ENCODE measurements at places on chromosomes 11 and 22.

DNA sequence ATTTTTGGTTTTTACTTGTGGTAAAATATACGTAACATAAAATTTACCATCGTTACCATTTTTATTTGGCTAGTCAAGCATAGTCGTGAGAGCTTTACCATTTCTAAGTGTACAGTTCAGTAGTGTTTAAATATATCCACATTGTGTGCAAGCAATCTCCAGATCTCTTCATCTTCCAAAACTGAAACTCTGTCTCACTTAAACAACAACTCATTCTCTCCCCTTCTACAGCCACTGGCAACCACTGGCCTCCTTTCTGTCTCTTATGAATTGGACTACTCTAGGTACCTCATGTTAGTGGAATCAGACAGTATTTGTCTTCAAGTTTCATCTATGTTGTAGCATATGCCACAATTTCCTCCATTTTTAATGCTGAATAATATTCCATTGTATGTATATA, 37.4 kb downstream of the SMC1B start:
- no peak for DNase-seq

DNA sequence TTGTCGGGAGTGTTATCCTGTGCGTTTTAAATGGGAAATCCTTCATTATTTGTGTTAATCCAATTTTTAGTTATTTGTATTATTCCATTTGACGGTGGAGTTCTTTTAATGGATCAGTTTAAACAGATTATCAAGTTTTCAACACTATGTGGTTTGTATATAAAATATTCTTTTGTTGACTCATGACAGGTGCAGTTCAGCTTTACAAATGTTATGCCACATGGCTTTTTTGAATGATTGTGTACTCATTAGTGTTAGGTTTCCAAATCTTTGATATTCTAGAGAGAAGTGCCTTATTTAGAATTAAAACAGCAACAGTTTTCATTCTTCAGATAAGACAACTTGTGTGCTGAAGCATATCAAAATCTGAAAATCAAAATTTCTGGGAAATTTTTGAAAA, 2.4 kb downstream of the JAM3 start:
- no peak for DNase-seq

DNA sequence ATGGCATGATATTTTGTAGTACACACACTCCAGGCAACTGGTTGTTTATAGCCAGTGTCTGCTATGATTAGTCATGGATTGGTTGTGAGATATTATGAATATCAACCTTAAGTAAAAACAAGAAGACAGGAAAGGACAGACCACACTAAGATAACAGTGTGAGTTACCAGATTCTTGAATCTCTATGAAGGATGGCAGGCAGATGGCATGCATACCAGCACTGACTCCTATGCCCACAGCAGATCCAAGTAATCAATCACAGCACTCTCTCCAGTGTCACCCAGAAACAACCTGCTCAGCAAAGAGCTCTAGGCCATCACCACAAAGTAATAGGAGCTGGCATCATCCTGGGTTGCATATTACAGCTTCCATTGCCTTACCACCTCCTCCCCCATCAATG, 116.6 kb downstream of the GALNT18 start:
- no peak for DNase-seq

- no peak for DNase-seq
Observed at GRCh38 chr22:19916941-19917340, 24.6 kb upstream of the COMT start.

DNA sequence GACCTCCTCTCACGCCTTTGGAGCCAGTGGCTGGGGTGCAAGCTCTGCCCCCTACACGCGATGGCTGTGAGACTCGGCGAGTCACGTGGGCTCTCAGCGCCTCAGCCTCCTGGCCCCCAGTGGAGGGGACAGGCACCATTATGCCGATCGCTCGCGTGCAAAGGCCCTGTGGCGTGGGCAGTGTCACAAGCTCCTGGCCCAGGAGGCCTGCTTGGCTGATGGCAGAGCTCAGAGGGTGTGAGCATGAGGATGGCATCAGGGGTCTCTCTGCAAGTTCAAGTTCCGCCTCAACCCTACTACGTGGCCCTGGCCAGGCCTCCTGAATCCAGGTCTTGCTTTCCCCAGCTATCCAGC, 90.8 kb upstream of the KCNQ1OT1 start:
- no peak for DNase-seq

DNA sequence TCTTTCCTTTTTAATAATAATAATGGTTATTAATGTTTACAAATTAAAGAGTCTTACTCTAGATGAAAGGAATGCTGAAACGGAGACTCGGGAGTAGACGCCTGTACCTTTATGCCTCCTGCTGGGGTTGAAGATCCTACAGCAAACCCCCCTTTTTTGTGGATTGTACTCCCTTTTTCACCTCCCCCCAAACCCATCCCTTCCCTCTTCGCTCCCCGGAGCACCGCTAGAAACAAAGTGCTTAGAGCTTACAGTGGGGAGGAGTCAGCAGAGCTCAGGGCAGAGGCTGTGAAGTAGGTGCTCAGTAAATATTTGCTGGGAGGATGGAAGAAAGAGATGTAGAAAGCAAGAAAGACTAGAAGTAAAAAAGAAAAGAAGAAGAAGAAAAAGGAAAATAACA, 169.7 kb downstream of the NXPE2 start:
- DNase-seq, result no peak

GRCh38 chr22:29992341-29993275, 87.7 kb upstream of the HORMAD2 start:
- no peak for DNase-seq

- no peak for DNase-seq
Observed at GRCh38 chr11:112477581-112478317, 217.1 kb upstream of the PLET1 start.

- DNase-seq, result no peak
Observed at GRCh38 chr22:22351366-22351765, 106.8 kb downstream of the VPREB1 start.

Data from Kasumi-1 (cell line).